Adipocyte (in vitro differentiated cells): ENCODE measurements at places on chromosomes 16 and 17.

DNA sequence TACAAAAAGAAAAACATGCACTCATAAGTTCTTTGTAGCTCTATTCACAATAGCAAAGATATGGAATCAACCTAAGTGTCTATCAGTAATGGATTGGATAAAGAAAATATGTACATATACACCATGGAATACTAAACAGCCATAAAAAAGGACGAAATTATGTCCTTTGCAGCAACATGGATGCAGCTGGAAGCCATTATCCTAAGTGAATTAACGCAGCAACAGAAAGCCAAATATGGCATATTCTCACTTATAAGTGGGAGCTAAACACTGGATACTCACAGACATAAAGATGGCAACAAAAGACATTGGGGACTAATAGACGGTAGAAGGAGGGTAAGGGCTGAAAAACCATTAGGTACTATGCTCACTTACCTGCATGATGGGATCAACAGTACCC is 5.8 kb downstream of the CMC2 start:
- DNase-seq: no peak

DNA sequence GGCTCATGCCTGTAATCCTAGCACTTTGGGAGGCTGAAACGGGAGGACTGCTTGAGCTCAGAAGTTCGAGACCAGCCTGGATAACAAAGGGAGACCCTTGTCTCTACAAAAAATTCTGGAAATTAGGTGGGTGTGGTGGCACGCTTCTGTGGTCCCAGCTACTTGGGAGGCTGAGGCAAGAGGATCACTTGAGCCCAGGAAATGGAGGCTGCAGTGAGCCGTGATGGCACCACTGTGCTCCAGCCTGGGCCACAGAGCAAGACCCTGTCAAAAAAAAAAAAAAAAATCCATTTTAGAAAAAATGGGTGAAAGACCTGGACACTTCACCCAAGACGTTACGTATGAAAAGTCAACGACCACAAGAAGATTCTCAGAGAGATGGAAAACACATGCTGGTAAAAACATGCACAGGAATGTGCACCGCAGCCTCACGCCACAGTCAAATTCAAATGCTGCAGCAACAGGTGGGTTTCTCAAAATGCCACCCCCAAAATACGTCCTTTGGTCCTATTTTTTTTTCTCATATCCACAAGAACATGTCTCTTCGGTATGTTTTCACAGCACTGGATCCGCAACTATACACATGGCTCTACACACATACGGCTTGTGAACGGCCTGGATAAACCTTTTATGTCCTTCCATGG is 17.1 kb downstream of the CSNK1D start:
- DNase-seq: no peak

DNA sequence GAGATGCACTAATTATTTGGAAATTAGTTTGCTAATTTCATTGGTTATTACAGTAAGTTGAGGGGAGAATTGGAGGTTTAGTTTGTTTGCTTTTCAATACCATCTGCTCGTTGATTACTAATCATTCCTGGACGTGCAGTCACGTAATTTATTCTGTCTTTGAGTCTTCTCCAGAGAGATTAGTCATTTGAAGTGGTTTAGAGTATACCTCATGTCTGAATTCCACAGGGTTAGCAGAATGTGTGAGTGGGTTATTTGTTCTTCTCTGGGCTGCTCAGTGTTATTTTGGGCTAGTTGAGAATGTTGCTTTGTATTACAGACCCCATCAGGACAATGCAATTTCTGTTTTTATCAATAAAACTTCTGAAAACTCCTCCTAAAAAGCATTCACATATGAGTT is 265.0 kb downstream of the RBFOX1 start:
- DNase-seq: no peak

DNA sequence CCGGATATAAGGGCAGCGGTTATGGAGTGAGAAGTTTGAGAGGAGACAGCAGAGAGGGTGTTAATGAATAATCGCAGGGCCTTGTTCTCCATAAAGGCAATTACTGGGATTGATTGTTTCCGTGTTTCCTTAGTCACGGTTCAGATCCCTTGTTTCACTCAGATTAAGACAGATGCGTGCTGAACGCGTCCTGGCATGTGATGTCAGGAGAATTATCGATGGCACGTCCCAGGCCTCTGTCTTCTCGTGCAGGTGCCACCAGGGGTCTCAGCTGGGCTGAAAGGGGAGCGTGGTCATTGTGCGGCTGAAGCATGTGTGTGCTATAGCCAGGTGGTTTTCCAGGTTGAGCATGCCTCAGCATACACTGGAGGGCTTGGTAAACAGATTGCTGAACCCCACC is 142.4 kb upstream of the NOL11 start:
- no peak for DNase-seq

- no peak for DNase-seq
Measured at GRCh38 chr17:46158323-46159296, 34.6 kb downstream of the KANSL1 start.

- DNase-seq: peak; percentile 16
Measured at GRCh38 chr17:75181110-75181509, 1.6 kb downstream of the SUMO2 start.

DNA sequence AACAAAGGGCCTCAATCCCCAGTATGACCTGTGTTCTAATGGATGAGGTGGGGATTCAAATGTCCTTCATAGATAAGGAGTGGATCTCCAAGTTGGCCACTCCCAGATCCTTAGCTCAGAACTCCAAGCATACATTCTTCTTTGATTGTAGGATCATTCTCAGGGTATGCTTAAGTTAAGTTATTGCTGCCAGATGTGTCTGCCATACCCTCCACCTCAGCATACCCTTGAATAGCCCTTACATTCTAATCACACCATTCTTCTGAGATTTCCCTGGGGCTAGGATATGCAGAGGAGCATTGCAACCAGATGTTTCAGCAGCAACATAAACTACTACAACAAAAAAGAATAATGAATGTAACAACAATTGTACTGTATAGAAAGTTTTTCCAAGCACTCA is 1.6 kb upstream of the KRTAP2-4 start:
- DNase-seq: peak; percentile 82

- DNase-seq: no peak
Measured at GRCh38 chr17:51718983-51719382, 439.5 kb downstream of the CA10 start.

- DNase-seq: no peak
Measured at GRCh38 chr16:4247460-4247784, 5.5 kb upstream of the SRL start.

DNA sequence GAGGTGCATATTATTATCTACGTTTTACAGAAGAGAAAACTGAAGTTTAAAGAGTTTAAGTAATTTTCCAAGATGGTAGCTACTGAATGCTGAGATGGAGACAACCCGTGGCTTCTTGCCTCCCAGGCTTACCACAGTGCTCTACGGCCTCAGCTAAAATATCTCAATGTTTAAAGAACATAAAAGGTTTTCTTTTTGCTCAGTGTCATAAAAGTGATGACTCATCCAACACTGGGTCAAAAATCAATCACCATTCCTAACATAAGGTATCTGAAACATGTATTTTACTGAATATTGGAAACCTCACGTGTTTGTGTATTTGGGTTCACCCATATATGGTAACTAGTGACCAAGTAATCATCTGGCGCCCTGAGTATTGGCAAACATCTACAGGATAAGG is 18.4 kb downstream of the ABCA9 start:
- no peak for DNase-seq

GRCh38 chr17:6384481-6384880 is 50.4 kb downstream of the AIPL1 start:
- DNase-seq: no peak

GRCh38 chr16:71885261-71885650 is 1.3 kb upstream of the ZNF821 start:
- DNase-seq: peak; percentile 5

- DNase-seq: no peak
Measured at GRCh38 chr16:28260193-28260592, 32.1 kb upstream of the SBK1 start.

- DNase-seq: no peak
Measured at GRCh38 chr17:74971842-74972106, 785 bp downstream of the HID1 start.

DNA sequence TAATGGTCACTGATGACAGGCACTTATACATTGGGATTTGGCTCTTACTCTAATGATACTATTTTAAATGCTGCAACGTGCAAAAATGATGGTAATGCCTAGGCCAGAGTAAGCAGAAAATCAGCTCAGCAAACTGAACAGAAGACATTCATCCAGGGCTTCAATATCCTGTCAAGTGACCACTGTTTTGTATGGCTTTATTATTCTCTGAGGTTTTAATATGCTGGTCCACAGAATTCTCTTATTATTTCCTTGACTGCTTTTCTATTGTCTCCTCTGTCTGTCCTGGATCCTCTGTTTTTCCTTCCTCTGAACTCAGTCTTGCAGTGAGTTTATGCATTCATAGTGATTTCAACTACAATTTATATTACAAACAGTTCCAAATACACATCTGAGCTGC is 90.8 kb upstream of the PMFBP1 start:
- no peak for DNase-seq

GRCh38 chr17:42414704-42415409 is 8.2 kb downstream of the CAVIN1 start:
- no peak for DNase-seq

- peak; percentile 98 for DNase-seq
Measured at GRCh38 chr16:70685938-70686375, at the start of gene MTSS2. Gene MTSS2 (minus strand): TSS chr16:70686053. CDS start chr16:70685791, 262 bp downstream.

DNA sequence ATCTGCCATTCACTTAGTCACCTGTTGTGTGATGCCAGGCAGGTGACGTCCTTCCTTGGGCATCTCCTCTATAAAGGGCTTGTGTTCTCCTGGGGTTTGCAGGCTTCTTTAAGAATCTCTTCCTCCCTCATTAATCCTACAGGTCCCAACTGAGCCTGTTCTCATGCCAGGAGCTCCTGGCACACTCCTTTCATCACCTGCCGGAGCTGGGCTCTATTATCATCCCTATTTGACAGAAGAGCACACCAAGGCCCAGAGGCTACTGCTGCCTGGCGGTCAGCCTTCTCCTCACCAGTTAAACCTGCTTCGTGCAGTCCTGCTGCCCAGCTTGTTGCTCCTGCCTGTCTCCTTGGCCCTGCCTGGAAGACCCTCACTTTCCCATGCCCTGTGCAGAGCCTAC is 51.2 kb downstream of the RAI1 start:
- no peak for DNase-seq

DNA sequence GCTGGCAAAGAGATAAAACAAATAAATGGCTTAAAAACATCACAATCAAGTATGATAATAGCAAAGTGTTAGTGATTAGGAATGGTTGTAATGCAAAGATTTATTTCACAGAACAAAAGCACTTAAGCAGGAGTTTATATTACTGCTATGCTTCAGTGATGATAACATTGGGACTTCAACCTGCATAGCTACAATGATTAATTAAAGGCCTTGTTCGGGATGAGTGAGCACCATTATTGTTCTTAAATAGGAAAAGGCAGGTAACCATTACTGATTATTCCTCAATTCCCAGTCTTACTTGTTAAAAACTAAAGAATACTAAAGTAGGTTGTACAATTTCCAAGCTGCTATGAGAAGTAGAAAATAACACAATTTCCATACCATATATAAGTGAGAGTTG is 1247.5 kb upstream of the CDH8 start:
- no peak for DNase-seq

DNA sequence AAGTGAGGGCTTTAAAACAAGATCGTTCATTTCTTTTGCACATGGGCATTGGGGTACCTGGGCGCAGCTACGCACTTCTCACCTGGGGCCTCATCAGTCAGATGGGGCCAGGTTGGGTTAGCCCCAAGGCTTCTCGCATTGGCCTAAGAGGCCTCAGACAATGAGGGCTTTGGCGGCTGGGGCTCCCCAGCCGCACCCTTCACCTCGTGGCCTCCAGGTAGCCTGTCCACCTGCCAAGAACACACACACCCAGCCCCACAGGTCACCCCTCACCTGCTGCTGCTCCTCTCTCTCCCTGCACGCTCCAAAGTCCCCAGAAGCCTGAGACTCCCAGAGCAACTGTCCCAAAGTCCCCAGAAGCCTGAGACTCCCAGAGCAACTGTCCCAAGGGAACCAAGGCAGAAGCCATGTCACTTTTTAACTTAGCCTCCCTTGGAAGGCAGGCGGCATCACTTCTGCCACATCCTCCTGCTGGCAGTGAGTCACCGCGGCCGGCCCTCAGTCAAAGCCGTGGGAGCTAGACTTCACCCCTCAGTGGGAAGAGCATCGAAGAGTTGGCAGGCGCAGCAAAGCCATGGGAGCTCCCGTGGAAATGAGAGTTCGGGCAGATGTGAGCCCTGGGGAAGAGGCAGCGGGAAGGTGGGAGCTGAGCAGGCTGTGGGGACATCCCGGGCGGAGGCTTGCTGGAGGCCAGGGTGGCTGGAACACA is 78.9 kb upstream of the PLCG2 start:
- DNase-seq: no peak

GRCh38 chr17:21140911-21141310 is 14.1 kb downstream of the DHRS7B start:
- DNase-seq: no peak

- DNase-seq: no peak
Measured at GRCh38 chr17:77915594-77916021, 42.9 kb upstream of the TNRC6C start.

DNA sequence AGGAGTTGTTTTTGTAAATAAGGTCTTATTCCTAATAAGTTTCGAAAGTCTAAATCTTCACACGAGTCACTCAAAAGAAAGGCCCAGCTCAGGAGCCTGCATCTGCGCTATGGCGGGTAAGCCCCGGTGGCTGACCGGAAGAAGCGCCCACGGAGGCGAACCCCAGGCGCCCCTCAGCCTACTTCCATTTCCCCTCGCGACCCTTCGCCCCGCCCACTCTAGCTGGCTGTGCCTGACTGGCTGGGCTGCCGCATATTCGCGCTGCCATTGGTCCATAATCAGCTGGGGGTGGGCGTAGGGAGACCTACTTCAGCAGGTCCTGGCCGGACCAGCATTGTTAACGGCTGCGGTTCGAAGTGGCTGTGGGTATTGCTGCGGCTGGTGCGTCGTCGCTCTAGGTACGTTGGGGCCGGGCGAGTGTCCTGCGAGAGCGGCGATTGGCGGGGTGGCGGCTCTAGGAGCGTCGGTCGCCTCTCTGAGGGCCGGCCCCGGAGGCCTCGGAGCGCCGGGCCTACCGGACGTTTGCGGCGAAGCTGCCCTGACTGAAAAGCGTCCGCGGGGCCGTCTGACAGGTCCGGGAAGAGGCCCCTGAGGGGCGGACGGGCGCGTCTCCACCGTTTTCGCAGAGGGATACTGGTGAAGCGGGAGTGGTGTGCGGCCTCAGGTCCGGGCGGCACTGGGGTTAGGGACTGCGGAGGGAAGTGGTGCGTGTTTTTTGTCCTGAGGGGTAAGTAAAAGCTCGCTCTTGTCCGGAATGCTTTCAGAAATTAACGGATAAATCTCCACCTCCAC is at the start of gene ATF7IP2:
Gene ATF7IP2 (plus strand): TSS at position 337 of the 792 bp plus-strand sequence. CDS start 44,560 bp downstream, outside the sequence.
- DNase-seq: peak; percentile 94
